PC-9 (cell line): ENCODE measurements at places on chromosomes 2 and 18. TPM values are rescaled to one million over a fixed set of nuclear protein-coding genes. Genes with fewer than 3 reads are reported as not detected.

DNA sequence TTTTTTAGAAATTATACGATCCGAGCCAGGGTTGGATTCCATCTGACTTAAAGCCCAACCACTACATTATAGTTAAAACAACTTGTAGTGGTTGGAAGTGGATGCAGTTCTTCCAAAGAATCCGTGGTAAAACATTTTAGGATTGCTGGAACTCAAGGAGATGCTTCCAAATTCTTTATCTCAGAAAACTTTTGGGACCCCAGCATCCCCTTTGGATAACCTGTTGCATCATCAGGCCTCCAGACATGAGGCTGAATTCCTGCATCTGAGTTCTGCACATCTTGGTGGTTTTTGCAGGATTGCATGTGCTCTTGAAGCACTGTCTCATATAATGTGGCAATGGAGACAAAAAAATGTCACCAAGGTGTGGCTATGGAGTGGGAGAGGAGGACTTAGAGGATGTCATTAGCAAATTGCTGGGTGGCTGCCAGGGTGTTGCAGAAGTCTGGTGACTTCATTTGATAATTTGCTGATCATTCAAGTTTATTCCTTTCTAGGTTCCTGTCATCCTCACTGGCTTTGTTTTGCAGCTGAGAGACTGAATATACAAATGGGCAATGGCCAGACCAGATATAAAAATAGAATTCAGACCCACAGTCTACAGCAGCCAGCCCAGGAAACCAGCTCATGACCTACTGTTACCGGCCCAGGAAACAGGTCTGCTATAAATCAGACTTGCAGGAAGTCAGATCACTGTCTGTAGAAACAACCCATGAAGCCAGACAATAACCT is 207.7 kb downstream of the BCL2 start:
- DNase-seq, result no peak

GRCh38 chr18:51195451-51196117 is 1.9 kb downstream of the MEX3C start:
- peak; percentile 58 for DNase-seq

- no peak for DNase-seq
Observed at GRCh38 chr2:37654932-37655841, 16.3 kb downstream of the CDC42EP3 start.

DNA sequence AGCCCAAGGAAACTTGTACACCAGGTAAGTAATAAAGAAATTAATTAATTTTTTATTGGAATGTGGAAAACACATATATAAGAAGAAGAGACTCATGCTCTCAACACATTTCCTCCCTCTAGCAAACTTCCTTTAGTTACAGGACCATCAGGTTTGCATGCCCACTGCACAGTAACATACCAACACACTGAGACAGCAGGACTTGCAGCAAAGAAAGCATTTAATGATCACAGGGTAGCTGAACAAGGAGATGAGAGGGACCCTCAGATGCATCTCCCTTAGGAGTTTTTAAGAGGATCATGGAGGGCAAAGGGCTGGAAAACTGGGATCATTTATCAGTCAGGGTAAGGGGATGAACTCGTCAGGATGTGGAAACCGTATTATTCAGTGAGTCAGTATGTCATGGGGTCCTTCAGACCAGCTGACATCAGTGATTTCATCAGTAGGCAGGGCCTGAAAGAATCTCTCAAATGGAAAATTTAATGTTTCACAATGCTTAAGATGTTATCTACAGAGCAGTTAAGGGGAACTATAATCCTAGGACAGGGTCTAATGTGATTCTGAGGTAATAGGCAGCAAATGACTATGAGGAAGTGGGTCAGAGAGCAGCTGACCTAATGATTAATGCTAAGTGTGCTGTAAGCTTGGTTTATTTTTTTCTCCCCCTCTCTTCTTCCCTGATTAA is 193.8 kb upstream of the RND3 start:
- DNase-seq, result no peak

DNA sequence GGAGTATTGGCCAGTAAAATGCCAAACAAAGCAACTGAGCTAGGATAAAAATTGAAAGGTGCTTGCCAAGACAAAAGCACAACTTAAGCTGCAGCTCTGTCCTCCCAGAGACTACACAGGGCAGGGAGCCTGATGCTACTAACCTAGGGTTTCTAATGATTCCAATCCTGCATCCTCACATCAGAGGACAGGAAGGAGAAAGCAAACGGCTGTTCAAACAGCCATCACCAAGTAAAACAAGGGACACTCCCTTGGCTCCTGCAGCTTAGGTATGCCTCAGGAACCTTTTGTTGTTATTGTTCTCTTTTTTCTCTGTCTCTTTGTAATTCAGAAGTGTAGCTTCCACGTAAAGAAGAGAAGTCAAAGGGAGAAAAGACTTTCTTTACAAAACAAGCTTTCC is 99.5 kb downstream of the TCF4 start:
- no peak for DNase-seq

DNA sequence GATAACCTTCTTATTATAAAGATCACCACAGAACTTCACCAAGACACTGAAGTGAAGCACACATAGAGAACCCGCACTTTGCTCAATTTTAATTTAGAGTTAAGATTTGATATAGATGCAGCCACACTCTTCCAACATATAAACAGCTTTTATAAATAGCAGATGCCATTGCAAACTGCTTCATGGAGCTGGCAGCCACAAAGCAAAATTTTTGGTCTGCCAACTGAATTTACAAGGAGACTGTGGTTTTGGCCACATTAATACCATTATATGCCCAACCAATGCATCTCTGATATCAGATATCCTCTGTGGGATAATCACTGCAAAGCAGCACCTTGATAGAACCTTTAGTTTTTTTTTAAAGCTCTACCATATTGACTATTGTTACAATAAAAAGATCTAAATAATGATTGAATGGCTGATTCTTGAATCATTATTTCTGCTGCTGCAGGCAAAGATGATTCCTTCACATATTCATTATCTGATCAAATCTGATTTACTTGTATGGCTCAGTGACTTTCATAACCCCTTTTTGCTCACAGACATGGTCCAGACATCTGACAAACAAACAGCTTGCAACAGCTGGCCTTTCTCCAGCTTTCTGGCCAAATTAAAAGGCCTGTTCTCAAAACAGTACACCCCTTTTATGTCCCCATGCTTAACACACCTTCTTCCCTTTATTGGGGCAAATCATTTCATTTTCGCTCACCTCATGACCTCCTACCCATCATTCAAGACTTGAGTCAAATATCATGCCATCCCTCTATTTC is 88.4 kb downstream of the METTL4 start:
- DNase-seq, result no peak

DNA sequence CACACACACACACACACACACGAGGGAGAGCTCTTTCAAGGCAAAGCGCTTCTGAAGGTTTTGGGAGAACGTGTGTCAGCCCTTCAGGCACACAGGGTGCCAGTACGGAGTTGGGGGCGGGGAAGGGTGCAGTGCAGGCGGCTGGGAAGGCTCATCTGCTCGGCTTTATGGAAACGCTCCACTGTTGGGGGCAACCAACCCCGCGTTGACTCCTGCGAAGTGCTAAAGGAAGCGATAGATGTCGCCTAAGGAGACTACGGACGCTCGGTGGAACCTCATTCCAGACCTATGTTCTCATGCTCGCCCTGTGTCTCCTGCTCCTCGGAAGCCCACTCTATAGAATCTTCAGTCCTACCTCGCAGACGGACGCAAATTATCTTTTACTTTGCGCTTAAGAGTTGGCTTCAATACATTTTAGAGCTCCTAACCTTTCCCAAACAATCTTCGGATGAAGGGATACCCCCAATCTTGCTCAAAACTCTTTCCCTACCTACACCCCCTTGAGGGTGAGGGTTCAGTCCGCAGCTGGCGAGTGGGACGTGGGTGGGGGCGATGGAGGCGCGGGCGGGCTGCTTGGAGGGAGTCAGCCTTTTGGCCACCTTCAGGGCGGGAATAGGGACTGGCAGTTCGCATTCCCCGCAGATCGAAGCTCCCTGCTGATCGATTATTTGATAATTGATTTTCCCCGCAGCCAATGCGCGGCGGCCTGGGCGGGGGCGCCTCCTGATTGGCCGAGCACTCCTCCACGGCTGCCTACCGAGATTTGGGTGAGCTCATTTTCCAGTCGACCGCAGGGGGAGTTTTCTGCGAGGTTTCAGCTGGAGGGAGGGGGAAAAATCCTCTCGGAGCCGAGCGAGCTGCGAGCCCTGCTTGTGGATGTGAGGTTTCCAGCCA is 1.9 kb upstream of the MEIS1 start:
- DNase-seq, result peak; percentile 81

DNA sequence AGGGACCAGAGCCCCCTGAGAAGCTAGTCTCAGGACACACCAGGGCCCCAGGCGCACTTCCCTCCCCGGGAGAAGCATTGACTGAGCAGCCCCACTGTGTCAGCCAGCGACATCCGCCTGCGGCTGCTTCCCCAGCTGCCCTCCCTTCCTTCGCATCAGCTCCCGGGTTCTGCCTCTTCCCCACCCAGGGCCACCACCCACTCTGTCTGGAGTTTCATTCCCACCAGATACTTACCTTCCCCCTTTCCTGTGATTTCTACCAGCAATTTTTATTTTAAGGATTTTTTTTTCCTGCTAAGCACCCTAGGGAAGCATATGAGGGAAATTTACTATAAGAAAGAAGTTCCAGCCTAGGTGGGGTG is 99.2 kb downstream of the SMAD7 start:
- no peak for DNase-seq

GRCh38 chr18:55048892-55049291 is 89.6 kb upstream of the CCDC68 start:
- DNase-seq, result no peak

DNA sequence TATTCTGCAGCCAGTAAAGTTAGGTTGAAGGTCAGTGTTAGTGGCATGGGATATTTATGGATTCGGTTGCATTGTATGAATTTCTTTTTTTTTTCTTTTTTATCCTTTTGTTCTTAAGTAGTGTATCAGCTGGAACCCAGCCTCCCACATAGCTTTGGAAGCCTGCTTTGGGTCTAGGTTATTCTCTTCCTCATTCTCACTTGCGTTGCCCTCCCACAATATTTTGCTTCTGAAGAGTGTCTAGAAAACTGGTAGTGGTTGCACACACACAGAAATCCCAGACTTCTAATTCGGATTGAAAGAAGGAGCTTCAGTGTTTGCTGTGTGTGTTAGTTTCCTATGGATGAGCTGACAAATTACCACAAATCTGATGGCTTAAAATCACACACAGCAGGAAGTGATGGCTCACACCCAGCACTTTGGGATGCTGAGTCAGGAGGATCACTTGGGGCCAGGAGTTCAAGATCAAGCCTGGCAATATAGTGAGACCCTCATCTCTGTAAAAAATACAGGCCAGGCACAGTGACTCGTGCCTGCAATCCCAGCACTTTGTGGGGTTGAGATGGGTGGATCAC is 104.8 kb downstream of the ARL4C start:
- DNase-seq, result no peak

- peak; percentile 2 for DNase-seq
Observed at GRCh38 chr18:65592435-65592834, 158.4 kb upstream of the CDH7 start.

GRCh38 chr2:85247610-85248009 is 80.2 kb downstream of the TGOLN2 start:
- no peak for DNase-seq

GRCh38 chr18:70181015-70181414 is 24.5 kb downstream of the RTTN start:
- DNase-seq, result peak; percentile 90

DNA sequence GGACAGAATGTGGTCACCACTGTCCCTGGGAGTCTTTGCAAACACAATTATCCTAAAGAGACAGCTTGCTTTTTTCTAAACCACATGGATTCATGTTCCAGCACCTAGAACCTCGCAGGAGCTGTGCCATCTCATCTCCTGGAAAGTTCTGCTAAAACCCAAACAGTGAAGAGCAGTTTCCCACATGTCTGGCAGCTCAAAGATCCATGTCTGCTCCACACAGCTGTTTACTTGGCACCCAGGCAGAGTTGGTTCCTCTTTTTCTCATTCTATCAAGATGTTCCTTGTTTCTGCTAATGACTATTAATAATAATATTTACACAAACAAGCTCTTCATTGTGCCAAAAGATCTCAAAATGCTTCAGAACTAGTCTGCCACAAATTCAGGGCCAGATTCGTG is 30.1 kb upstream of the PID1 start:
- DNase-seq, result no peak

DNA sequence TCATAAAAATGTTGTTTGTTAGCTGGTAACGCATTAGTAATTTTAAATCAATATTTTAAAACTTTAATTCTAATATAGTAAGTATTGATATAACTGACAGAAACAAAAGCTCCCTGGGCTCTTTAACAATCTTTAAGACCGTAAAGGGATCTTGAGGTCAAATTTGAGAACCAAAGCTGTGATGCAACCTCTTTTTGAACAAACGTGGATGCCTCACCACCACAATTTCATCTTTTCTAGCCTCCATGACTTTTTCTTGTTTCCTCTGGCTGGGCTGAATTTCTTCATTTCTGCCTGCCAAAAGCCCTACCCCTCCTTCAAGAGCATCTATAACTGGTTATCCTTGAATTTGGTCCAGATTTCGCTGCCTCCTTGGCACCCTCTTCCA is 563 bp upstream of the POLE4 start:
- DNase-seq, result no peak

DNA sequence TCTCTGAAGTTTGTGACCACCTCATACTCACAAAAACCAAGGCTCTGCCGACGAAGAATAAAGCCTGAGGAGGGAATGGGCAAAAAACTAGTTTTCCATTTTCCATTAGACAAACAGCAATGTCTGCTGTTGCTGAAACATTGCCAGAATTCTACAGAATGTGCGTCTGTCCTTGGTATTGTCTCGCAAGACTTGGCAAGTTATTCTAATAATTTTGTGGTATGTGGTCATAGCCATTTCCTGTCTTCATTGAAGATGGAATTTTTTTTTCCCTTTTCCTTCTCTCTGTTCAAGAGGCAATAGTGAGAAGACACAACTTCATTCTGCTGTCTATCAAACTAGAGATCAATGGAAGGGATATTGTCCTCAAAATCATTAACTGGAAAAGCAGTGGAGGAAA is 296.1 kb downstream of the RND3 start:
- DNase-seq, result no peak

BIN1 gene
- 87.5 and 95.6 TPM in 2 replicates for total RNA-seq

CHRND gene
- not detected in 2 replicates for total RNA-seq

FNDC4 gene
- total RNA-seq, result 5.3 and 6.3 TPM in 2 replicates

GAREM2 gene
- total RNA-seq, result 0.96 and 1.7 TPM in 2 replicates

ABCB11 gene
- total RNA-seq, result not detected in 2 replicates

IL37 gene
- 1.0 and 1.7 TPM in 2 replicates for total RNA-seq

PTPRM gene
- total RNA-seq, result 30.7 and 32.5 TPM in 2 replicates
